ENCODE measurements at places on chromosomes 3 and 15.

DNA sequence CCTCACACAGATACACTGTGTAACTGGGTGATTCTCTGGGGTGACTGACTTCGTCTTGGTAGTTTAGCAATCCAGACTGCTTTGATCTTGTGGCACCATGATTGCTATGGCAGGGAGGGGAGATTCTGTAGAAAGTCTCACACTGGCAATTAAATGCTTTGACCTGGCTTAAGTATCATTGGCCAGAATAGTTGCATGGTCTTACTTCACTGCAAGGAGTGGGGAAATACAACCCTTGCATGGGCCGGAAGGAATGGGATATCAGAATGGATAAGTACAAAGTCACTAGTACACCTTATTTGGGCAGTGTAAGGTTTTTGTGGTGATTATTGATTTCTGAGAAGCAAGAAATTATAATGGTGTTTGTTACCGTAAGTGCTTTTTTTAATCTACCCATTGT, 153.8 kb downstream of the UBE2E2 start:
- DNase-seq, result no peak

DNA sequence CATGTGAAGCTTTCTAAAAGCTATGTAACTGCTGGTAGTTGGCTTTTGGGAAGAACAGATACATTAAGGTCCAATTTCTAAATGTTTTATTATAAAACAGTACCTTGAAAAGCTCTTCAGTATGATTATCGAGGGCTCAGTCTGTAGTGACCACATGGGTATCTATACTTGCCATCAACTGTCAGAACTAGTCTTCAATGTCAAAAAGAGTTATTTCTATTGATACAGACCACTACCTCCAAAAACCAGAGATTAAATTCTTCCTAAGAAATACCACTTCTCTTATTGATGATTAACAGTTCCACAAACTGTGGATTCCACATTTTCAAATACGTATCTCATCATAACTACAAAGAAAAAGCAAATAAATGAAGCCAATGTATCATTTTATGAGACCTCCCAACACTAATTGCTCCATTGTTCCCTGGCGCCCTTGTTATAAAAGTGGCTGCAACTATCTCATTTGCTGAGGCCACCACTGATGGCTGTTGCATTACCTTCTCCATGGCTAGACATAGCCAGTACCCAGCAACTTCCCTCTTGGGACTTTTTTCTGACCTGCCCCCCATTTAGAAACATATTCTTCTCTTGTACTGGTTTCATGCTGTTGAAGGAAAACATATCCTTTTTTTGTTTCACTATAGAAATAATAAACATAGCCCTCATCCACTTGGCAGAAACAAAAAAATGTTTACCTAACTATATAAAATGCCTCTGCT, 33.9 kb upstream of the MBNL1 start:
- no peak for DNase-seq

DNA sequence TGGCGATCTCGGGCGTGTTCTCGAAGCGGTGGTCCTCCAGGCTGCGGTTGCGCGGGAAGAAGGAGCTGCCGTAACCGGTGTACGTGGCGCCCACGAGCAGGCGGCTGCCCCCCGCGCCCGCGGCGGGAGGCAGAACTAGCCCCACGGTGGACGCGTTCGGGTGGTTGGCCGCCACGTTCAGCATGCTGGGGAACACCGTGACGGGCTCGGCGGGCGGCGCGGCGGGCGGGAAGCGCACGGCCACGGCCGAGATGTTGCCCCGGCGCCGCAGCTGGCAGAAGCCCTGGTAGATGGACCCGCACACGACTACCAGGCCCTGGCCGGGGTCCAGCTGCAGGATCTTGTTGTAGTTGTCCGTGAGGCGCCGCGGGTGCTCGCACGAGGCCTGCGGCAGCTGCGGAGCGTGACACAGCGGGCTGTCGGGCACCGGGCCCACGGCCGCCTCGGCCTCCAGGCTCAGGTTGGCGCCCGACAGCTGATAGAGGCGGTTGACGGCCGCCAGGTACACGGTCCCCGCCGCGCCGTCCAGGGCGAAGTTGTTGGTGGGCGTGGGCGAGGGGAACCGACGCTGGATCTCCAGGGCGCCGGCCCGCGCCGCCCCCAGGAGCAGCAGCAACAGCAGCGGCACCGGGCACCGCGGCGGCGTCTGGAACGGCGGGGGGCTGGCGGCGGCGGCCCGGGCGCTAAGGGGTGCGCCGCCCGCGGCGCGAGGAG, 397 bp downstream of the PLXND1 start:
- DNase-seq, result no peak

DNA sequence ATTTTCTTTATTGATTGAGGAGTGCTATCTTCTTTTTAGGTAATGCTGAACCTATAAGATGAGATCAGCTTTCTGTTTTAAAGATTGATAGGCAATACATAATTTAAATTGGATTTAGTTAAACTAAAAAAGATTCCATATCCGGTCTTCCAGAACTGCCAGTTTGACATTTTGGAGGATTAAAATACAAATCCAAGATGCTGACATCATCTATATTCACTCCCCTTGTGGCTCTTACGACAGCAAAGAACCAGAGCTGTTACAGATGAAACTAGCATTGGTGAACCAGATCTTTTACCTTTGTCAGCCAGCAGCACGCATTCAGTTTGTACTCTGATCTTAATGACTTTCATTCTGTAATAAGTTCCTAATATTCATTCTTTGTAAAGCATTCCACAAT, 218.7 kb downstream of the ZIC4 start:
- DNase-seq, result no peak

- DNase-seq, result no peak
Measured at GRCh38 chr3:193132964-193133363, 108.1 kb upstream of the PLAAT1 start.

DNA sequence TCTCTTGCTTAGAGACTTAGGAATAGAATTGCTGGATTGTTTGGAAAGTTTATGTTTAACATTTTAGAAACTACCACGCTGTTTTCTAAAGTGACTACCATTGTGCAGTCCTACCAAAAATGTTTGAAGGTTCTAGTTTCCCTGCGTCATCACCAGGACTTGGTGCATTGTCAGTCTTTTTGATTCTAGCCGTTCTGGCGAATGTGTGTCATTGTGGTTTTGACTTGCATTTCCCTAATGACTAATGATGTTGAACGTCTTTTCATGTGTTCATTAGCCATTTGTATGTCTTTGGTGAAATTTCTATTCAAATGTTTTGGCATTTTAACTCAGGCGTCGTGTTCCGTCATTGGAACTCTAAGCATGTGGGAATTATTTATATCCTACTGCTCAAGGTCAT, 58.0 kb downstream of the CHD2 start:
- DNase-seq, result peak; percentile 52

- DNase-seq, result no peak
Measured at GRCh38 chr15:41269887-41270286, 38.8 kb downstream of the CHP1 start.

DNA sequence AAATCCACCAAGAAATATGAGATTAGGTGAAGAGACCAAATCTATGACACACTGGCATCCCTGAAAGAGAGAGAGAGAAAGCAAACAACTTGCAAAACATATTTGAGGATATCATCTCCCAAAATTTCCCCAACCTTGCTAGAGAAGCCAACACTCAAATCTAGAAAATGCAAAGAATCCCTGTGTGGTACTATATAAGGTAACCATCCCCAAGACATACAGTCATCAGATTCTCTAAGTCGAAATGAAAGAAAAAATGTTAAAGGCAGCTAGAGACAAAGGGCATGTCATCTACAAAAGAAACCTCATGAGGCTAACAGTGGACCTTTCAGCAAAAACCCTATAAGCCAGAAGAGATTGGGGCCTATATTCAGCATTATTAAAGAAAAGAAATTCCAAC, 622.1 kb upstream of the LMCD1 start:
- DNase-seq, result no peak

GRCh38 chr3:36540888-36541518, 160.7 kb downstream of the STAC start:
- DNase-seq, result no peak

GRCh38 chr15:63073497-63074172, 31.1 kb downstream of the TPM1 start:
- no peak for DNase-seq

- DNase-seq, result no peak
Measured at GRCh38 chr3:72998466-72998865, 1.9 kb downstream of the PPP4R2 start.

GRCh38 chr3:13414040-13414729, 5.9 kb downstream of the NUP210 start:
- peak; percentile 22 for DNase-seq

- no peak for DNase-seq
Measured at GRCh38 chr3:175457301-175457700, 598.2 kb downstream of the NAALADL2 start.

GRCh38 chr3:177906126-177906511, 630.1 kb upstream of the KCNMB2 start:
- no peak for DNase-seq

DNA sequence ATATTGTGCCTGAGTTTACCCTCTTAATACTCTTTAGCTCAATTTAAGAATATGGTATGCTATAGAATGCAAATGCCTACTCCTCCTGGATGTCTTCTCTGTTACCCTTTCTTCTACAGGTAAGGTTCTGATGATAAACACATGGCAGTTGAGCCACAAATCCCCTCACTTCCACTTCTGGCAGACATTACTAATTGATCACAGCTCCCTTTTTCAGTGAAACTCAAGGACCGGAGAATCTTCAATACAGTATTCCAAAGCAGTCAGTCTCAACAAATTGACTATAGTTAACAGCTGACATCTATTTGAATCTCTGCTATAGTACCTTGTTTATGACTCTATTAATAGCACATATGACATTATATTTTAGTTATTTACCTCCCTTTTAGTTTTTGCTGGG, 232.1 kb upstream of the ADAMTS9 start:
- no peak for DNase-seq

DNA sequence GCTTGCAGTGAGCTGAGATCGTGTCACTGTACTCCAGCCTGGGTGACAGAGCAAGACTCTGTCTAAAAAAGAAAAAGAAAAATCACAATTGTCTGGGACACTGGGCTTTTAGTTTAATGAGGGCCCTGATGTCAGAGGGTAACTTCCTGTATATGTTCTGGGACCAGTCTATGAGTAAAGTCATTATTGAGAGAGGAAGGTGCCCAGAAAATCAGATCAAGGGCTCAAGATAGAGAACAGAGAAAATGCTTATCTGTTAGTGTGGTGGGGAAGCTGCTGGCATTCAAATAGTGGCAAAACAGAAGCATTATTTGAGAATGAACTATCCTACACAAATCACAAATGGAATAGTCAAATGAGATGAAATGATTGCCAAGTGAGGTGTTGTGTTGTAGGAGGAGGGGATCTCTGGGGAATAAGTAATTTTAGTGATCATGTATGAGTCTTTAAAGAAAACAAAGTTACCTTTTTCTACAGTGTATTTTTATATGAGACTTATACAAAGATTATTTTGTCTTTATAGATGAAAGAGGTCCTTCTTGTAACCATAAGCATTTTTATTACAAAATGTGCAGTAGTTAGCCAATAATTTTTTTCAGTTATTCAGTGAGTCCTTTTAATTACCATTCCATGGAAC, 13.4 kb downstream of the ARIH2 start:
- no peak for DNase-seq

DNA sequence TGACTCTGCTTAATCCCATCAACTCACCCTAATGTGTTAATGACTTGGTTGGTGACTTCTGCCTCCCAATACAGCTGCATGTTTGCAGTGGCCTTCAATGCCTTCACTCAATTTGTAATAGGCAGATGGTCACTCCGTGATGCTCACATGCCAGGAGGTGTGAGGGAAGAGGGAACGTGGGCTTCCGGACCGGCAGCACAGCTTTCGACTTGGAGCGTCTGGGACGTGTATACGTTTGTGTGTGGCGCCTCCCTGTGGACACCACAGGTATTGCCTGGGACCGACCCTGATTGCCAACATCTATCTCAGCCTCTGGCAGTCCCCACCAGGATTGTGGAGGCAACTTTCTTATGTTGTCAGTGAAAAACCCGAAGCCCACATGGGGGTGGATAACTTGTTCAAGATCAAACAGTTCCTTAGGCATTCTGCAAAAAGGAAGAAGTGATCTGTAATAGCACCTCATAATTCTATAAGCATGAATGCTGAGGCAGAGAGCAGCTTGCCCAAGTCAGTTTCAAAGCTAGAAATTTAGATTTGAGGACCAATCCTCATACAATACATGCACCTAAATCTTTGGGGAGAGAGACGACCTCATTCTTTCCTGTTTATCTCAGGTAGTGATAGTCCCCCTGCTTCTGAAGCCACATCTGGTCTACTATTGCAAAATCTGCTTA, 16.9 kb downstream of the MRPL46 start:
- peak; percentile 81 for DNase-seq

DNA sequence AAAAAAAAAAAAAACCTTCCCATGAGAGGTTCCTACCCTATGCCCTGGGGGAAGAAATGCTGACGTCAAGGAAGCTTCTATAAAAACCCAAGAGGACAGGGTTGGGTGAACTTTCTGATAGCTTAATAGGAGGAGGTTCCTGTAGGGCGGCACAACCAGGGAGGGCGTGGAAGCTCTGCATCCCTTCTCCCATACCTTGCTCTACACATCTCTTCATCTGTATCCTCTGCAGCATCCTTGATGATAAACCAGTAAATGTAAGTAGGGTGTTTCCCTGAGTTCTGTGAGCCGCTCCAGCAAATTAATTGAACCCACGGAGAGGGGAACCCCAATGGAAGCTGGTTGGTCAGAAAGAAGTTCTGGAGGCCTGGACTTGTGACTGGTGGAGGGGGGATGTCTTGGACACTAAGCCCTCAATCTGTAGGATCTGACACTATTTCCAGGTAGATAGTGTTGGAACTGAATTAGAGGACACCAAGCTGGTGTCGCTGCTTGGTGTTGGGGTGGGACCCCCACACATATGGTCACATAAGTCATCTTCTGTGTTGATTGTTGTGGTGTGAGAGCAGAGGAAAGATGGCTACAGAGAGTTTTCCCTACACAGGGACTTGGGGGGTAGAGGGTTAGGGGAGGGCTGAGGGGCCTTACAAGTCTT, 91.5 kb downstream of the ST6GAL1 start:
- no peak for DNase-seq

DNA sequence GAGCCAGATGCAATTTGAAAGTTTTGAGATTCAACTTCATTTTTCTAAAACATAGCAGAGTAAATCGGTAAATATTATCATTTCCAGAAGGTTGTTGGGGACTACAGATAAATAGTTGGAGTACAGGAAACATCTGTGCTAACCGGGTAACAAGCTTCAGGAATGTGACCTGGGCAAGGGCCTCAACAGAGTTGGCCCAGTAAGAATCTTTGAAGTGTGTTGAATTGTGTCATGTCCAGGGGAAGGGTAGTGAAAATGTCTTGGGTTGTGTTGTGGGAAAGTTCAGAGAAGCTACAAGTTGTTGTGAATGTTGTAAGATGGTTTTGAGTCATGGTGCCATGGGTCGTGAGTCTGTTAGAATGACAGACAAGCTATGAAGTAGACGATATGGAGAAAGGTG, 35.7 kb downstream of the SQOR start:
- DNase-seq, result no peak

GRCh38 chr3:63896332-63897030, 15.7 kb downstream of the SCAANT1 start:
- DNase-seq, result no peak

DNA sequence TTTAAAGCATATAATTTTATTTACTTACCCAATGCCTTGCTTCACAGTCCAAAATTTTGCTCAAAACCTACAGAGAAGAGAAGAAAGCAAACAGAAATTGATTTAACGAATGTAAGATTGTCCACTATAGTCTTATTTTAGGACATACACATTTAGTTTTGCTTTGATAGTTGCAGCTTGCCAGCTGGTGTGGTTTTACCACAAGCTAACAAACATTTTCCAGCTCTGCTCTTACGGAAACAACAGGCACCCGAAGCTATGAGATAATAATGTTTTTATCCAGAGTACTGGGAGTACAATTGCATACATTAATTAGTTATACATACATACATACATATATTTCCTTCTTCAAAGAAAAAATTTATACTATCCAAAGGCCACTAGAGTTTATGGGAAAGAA, 10.4 kb downstream of the BCL6 start:
- DNase-seq, result no peak
